ENCODE measurements at places on chromosomes 11 and 22.

DNA sequence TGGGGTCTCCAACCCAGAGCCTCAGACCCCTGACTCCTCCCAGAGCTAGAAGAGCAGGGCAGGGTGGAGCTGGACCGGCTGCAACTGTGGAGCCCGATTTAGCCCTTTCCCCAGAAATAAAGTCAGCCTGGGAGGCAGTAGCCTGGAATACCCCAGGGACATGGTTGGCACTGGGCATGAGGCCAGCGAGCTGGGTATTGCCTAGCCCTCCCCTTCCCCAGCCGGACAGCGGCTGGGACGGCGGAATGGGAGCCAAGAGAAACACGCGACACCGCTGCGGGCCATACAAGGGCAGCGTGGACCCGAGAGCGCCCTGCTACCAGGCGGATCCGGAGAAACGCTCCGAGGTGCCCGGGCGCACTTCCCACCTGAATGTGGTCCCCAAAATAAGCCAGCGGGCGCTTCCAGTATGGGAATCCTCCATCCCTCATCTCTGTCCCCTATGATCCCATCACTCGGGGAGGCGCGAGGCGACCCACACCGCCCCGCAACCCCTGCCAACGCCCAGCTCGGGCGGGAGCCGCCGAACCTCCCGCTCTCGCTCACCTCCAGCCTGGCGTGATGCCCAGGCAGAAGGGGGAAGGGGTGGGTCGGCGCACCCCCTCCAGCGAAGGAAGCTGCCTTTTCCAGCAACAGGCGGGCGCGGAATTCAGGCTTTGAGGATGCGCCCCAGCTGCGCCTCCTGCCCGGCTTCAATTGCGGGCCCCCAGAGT lies 758 bp downstream of the MCAM start:
- DNase-seq: no peak

DNA sequence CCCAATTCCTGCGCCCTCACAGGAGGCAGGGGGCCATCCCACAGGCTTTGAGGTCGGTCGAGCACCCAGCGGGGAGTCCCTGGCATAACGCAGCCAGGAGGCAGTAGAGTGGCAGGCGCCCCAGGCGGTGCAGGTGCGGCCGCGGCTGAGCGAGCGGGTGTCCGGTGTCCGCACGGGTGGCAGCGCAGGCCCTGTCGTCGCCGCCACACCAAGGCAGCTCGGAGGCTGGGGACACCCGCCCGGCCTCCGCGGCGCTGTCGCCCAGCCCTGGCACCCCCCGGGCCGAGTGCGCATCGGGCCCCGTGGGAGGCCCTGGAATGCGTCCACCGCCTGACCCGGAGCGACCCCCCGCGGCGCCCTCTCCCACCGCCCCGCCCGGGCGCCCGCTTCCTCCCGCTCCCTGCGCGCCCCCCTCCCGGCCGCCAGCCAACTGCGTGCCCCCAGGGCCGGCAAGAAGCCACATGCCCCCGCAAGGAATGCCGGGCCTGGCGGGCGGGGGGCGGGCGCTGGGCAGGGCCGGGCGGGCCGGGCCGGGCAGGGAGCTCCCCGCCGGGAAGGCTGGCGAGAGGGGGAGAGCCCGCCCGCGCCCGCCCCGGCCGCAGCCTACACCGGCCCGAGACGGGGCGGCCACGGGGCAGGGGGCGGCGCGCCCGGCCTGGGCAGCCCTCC lies 33.9 kb downstream of the PRDM11 start:
- DNase-seq: peak; percentile 86

DNA sequence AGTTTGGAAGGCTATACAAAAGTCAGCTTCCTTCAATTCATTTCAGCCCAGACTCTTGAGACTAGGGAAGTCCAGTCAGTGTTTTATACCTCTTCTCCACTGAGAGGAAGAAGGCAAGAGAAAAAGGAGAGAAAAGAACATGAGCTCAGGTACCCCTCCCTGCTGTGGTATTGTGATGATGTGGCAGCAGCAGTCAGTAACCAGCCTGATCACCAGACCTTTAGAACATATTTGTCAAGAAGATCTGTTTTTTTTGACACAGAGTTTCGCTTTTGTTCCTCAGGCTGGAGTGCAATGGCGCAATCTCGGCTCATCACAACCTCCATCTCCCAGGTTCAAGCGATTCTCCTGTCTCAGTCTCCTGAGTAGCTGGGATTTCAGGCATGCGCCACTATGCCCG lies 21.2 kb upstream of the RPS13 start:
- no peak for DNase-seq

DNA sequence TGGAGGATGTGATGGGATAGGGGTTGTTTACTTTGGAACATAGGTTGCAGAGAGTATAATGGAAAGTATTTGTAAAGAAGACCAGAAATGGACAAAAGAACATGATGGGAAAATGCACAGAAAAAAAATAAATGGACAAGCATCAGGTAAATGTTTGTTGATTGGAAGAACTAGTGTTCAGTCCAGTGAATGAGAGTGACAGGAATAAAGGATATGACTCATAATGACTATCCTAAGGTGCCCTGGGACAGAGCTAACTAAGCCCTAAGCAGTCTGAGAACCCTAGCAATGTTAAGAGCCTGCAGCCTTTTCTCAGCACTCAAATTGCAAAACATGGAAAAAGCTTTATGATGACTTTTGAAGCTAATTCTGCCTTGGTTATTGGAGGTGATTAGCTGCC lies 732.8 kb upstream of the ANO5 start:
- no peak for DNase-seq

GRCh38 chr11:130510407-130511006 lies 62.1 kb downstream of the ADAMTS15 start:
- no peak for DNase-seq

GRCh38 chr11:58845386-58845785 lies 882 bp upstream of the GLYATL2 start:
- no peak for DNase-seq

DNA sequence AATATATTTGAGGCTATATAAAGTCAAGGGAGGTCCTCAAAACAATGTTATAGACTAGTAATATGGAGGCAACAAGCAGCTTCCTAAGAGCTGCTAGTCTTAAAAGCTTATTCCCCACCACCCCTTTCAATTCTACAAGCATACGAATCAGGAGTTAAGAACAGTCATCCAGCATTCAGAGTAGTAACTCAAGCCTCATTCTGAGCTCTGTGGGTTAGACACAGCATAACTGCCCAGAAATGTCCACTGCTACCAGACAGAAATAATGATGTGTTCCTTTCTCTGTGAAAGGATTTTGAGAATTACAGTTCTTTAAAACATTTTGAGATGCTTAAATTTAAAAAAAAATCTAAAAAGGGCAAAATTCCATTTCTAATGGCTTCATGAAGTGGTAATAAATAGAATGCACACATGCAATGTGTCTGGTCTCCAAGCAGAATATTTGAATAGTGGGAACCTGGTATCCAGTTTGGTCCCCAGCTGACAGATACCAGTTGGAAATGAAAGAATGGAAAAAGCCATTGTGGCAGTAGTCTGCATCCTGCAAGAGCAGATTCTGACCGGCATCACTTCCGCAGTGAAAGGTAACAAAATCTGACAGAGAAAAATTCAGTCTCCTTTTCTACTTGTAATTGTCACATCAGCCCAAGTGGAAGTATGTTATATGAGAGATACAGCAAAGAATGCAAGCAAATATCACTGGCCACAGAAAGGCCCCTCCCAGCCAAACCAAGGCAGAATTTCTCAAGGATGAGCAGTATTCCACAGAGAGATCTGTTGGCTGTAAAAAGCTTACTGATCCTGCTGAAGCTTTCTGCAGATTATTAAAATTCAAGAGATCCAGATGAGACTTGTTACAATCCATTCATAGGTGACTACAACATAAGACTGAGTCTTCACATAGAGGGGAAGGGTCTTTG lies 310.8 kb upstream of the PITPNB start:
- no peak for DNase-seq

DNA sequence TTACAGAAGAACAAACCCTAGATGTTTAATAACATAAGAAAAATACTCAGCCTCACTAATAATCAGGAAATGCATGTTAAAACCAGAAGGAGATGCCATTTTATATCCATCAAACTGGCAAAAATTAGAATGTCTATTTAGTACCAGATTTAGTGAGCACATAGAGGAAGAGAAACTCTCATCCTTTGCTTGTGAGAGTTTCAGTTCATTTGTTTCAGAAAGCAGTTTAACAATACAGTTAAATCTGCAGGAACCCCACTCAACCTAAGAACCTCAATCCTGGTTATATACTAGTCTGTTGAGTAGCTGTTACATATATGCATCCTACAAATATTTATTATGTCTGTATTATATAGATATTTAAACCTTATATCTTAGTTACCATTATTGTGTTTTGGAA lies 172.6 kb downstream of the WNT11 start:
- no peak for DNase-seq

DNA sequence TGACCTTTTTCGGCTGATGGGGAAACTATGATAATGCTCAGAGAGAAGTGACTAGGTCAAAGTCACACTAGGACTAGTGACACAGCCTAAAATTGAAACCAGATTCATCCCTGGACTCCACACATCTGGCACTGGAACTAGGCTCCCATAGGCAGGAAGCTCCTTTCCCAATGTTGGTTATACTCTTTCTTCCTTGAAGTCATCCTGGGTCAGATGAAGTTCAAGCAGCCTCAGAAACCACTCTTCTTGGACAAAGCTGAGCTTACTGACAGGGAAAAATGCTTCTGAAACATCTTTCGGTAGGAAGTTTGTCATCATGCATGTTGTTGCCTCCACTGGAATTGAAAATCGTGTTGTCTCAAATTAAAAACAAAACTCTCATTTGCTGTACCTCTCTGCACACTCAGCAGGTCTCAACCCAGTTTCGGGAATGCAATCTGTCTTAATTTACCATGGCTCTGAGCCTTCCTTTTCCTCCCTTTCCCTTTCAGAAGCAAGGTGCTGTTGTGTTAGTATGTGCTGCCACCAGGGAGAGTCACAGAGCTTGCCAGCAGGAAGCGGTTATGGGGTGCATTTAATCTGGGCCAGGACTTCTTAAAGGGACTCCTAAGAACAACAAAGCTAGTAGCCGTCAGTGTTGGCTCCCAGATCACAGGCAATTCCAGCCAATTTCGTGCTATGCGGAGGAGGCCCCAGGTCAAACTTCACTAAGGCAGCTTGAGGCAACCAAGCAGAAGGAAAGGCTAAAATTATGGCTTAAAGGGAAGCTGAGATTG lies 384.8 kb downstream of the TENM4 start:
- no peak for DNase-seq

DNA sequence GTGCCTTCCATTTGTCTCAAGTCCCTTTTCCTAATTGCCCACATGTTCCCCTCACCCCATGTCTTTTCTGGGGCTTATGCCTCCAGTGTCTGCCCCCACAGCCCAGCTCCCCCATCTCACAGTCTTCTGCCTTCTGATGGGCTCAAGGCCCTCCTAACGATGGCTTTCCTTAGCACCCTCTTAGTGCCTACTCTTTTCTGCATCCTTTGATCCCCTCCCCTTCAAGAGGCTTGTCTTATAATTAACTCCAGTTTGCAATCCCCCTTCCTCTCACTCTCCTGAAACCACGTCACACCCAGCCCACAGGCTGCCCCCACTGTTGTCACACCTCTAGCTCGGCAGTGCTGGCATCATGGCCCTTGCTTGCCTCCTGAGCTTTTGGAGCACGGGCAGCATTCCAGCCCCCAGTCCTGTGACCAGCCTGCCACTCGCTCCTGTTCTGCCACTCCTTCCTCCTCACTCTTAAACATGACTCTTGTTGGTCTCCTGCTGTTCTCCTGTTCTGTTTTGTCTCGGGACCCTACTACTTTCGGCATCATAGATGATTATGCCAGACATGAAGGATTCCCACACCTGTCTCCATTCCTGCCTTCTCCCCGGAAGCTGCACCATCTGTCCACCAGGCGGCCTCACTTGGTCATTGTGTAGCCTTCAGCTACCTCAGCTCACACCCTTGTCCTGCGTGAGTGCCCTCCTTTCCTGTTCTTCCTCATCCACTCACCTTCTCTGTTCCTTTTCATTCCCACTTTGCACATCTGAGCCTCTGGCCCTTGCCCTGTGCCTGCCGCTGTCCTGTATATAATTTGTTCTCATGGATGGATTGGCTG lies 26.1 kb downstream of the UBE2L3 start:
- DNase-seq: no peak

DNA sequence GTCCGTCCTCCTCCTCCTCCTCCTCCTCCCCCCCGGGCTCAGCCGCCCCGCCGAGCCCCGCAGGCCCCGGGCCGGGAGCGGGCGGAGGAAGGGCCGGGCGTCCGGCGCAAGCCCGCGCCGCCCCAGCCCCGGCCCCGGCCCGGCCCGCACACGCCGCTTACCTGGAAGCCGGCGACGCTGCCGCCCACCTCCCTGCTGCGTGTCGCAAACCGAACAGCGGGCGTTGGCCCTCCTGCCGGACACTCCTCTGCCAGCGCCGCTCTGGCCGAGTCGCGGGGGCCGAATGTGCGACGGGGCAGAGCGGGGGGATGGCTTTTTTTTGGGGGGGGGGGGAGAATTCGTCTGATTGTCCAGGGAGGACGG lies 1.1 kb downstream of the IGF2 start:
- DNase-seq: peak; percentile 91

GRCh38 chr22:46569055-46569847 lies 31.8 kb upstream of the CELSR1 start:
- DNase-seq: no peak

DNA sequence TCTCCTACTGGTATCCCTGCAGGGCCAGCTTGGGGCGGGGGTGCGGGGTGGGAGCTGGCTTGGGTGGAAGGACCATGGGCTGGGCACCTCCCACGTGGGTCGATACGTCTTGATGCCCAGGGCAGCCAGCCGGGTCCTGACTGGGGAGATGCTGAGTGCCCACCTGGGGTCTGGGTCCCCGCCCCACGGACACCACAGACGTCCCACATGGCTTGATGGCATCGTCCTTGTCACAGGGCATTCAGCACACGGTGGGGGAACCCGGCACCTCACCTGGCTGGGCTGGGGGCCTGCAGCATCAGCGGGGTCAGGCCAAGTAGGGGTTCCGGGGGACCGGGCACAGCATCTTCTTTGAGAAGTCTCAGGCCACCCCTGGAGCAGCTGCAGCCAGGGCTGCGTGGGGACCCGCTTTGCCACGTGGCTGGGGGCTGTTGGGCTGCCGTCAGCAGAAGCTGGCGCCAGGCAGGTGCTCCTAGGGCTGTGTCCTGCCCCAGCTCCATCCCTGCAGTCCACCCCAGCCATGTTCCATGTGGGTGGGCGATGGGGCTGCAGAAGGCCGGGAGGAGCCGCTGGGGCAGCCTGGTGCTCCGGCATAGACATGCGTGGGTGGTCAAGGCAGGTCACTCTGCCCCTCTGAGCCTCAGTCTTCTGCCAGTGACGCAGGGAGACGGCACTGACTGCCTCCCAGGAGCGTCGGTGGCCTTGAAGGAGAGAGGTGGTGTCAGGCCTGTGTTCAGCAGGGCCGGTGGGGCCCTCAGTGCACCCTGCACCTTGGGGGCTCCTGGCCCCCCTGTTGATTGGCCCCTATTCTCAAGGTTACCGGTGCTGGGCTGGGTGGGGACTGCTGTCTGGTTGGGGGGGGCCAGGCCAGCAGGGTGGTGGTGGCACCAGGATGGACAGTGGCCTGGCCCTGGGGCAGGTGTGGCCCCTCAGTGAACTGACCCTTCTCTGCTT lies 8.4 kb downstream of the SELENOO start:
- no peak for DNase-seq

- DNase-seq: no peak
Observed at GRCh38 chr11:70416881-70417280, 18.6 kb downstream of the CTTN start.

- DNase-seq: no peak
Observed at GRCh38 chr11:80698637-80699036, 1257.8 kb upstream of the TENM4 start.

Data from 8988T (cell line).